Dorsolateral prefrontal cortex (tissue), 122 donors: ENCODE measurements at places on chromosomes 12 and 14.

DNA sequence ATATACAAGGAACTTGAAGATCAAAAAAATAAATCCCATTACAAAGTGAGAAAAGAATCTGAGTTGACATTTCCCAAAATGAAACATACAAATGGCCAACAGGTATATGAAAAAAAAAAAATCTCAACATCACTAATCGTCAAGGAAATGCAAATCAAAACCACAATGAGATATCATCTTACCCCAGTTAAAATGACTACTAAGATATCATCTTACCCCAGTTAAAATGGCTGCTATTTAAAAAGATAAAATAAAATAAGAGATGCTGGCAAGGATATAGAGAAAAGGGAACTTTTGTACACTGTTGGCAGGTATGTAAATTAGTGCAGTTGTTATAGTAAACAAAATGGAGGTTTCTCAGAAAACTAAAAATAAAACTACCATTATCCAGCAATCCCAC, 44.4 kb downstream of the PLEKHG7 start:
- DNase-seq: no peak

- DNase-seq: peak; percentile 60
Measured at GRCh38 chr12:68406134-68406576, 74.0 kb upstream of the MDM1 start.

DNA sequence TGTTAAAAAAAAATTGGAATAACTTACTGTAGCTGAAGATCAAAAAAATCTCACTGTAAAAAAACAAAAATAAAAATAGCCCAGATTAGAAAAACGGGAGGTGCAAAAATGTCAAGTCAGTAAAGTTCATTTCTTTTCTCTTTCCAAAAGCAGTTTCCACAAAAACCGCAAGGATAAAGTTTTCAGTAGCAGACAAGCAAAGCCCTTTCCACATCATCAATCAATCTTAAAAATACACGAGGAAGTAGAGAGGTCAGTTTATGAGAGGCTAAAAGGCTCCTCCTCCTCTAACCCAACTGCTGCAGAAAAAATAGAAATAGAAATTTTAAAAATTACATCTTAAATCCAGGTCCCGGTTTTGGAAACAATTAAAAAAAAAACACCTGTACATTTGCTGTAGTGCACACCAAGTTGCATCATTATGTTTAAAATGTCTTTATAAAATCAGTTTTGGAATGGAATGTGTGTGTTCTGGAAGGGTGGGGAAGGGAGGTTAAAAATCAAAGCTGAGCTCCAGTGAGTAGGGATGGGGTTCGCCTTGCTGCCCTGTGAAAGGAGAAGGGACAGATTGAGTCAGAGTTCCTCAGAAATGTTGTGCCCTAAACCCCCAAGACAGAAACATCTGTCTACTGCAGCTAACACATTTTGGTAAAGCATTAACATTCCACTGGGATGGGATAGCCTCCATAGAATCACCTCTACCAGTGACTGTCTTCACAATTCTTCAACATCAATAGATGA, 5.8 kb downstream of the HNRNPC start:
- no peak for DNase-seq

GRCh38 chr14:27061299-27061698, 463.5 kb upstream of the NOVA1 start:
- DNase-seq: no peak

- DNase-seq: no peak
Measured at GRCh38 chr14:20606190-20606901, 15.2 kb upstream of the RNASE12 start.

DNA sequence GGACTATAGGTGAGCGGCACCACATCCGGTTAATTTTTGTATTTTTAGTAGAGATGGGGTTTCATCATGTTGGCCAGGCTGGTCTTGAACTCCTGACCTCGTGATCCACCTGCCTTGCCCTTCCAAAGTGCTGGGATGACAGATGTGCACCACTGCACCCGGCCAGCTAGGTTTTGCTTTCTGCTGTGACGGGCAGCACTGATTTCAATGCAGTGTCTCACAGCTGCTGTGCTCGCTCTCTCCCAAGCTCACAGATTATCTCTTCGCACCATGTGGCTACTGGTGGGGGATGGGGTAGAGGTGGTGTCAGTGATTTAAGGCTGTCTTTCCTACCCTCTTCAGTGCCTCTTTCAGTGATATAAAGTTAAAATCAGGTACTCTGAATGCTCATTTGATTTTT, 909.1 kb downstream of the TRHDE start:
- DNase-seq: no peak

DNA sequence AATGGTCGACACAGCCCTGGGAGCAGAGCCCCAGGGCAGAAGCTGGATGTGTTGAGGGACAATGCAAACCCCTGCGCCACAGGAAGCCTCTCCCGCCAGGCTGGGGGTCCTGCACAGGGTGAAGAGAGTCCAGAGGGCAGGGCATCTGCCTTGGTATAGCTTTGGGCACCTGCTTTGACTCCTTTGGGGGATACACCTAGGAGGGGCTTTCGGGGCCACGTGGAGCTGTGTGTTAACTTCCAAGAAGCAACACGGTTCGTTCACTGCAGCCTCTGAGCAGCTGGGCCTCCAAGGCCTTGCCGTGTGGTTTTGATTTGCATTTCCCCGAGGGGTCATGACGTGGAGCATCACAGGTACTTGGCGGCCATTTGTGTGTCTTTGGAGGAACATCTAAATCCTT, 5.8 kb upstream of the PUS1 start:
- no peak for DNase-seq

- no peak for DNase-seq
Measured at GRCh38 chr12:67925077-67925476, 64.2 kb upstream of the IFNG-AS1 start.

- peak; percentile 39 for DNase-seq
Measured at GRCh38 chr12:65278576-65279368, at the start of gene MSRB3. MSRB3 (plus strand) TSS chr12:65278683; CDS start chr12:65308580, 29,897 bp downstream.

- no peak for DNase-seq
Measured at GRCh38 chr14:92143962-92144361, 22.2 kb downstream of the CPSF2 start.

GRCh38 chr14:65228436-65228835, 126.1 kb upstream of the MAX start:
- no peak for DNase-seq

- no peak for DNase-seq
Measured at GRCh38 chr14:104871145-104871655, 6.1 kb downstream of the CEP170B start.

DNA sequence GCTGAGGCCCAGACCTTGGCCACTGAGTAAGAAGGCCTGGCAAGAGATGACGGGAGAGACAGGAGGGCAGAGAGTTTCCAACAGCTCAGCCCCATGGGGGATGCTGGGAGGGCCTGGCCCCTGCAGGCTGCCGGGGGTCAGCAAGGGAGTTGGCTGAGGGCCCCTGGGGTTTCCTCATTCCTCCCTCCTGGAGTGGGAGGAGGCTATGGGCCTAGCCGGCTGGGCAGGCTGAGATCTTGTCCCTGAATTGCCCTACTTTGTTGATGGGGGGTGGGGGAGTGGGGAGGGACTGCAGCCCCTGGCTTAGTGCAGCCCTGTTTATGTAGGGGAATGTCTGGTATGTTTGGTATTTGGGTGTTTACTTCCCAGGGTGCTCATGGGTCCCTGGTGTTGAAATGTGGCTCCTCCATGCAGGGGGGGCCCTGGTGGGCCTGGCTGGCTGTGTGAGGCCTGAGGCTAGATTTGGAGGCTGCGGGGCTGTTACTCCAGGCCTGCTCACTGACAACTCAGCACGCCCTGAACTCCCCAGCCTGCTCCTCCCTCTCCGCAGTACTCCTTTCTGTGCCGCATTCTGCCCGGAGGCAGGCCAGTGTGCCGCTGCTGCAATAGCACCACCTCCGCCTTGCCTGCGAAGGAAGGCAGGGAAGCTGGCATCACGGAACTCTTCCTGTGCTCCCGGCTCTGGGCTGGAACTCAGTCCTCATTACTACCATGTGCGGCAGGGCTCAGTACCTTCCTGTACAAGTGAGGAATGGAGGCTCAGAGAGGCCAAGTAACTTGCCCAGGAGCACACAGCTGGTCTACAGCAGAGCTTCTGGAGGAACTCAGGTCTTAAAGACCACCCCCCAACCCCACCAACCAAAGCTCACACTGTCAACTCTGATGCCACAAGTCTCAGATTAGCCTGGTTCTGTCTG, 25.3 kb downstream of the JDP2 start:
- DNase-seq: peak; percentile 52

DNA sequence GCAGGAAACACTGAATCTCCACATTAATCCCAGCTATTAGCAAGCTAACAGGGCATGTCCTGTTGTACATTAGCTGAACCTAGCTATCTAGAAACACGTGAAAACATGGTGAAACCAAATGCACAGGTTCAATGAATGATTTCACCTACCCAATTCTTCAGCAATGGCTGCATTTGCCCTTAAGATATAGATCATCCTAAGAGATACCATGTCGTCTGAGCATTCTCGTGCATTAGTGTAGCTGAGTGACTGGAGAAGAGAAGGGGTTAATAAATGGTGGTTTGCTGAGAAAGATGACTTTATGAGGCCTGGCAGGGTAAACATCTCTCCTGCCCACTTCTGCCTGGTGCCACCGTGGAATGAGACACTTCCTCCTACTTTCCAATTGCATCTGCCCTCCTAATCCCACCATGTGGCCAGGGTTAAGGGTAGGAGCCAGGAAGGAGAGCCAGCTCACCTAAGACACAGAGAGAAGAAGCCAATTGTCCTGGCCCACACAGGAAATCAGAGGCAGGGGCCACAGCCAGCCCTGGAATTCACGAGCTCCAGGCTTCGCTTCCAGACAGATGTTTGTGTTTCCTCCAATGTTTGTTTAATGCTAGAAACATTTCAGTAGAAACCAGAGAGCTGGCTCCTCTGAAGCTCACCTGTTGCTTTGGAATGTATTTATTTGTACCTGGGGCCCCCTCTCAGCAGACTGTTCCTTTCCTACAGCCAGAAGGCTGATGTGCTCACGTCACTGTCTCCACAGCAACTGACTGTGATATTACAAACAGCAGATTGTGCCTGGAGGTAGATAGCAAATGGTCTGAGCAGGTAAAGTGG, 126.0 kb upstream of the PARP11 start:
- no peak for DNase-seq

- DNase-seq: no peak
Measured at GRCh38 chr12:131260954-131261353, 307.2 kb downstream of the ADGRD1 start.

GRCh38 chr12:42568952-42569915, 20.3 kb downstream of the PRICKLE1 start:
- DNase-seq: no peak

DNA sequence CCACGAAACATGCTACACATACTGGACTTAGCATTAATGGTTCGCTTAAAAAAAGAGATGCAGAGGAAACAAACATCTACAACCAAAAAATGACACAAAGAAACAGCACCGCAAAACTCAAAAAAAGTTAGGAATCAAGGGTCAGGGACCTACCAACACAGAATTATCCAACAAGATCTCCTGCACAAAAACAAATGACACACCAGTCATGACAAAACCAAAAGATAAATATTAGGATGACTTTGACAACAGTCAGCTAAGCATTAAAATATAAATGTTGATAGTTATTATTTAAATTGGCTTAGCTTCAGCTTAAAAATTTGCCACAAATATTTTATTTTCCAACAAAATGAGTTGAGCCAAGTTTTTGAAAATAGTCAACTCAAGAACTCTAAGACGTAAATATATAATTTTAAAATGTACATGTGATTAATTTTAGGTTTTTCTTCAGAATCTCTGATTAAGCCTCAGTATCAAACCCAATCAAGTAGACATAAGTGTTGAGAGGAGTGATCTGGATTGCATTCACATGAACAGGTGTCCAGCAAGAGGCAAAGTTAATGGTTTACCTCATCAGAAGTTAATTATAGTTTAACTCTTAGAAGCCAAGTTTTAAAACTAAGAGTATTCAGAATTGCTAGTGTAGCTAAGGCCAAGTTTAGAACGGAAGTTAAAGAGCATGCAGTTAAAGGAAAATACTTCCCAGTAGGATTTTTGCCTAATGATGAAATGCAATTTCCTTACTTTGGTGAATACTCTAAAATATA, 79.9 kb downstream of the HEATR5A start:
- no peak for DNase-seq

- DNase-seq: no peak
Measured at GRCh38 chr12:62686938-62687337, 220.3 kb downstream of the MON2 start.

GRCh38 chr12:97162173-97162572, 255.1 kb downstream of the NEDD1 start:
- no peak for DNase-seq

GRCh38 chr12:56385873-56386272, 23.2 kb upstream of the APOF start:
- no peak for DNase-seq

DNA sequence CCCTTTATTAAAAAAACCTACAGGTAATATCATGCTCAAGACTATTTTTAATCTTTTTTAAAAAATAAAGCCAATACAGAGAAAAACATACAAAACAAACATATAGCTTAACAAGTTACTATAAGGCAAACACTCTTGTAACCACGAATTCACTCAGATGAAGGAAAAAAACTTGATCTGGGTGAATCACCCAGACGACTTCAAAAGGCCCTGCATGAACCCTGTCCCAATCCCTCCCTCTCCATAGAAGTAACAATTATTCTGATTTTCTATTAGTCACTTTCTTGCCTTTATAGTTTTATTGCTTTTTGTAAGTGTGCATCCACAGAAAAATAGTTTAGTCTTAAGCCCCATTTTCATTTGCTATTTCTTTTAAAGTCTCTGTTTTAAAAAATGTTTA, 72.6 kb downstream of the LRP6 start:
- no peak for DNase-seq

GRCh38 chr14:77912754-77913556, 113.0 kb downstream of the ADCK1 start:
- no peak for DNase-seq

DNA sequence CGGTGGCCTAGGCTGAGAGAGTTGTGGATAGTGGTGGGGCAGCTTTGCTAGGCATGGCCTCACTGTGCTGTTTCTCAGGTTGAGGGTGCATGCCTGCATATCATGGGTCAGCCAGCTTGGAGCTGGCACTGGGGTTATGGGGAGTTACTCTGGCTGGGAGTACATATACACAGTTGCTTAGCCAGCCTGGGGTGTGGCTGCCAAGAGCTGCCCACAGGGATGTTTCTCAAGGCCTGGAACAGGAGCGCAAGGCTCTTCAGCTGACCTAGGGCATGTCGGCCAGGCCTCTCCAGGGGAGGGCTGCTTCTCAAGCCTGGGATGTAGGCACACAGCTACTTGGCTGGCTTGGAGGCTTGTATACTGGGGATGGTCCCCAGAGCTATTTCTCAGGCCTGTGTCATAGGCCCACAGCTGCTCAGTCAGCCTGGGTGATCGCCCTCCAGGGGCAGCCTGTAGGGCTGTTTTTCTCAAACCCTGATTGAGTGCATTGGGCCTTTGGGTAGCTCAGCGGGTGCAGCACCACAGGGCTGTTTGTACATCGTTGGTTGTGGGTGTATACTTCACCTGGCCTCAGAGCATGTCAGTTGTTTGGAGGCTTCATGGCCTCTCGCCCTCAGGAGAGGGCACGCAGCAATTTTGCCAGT, 114.9 kb downstream of the METTL25 start:
- peak; percentile 33 for DNase-seq

GRCh38 chr12:116880817-116881324, 370 bp downstream of the HRK start:
- DNase-seq: peak; percentile 52

- no peak for DNase-seq
Measured at GRCh38 chr12:118641249-118641648, 264.9 kb downstream of the SUDS3 start.
